ENCODE measurements at places on chromosomes 2 and 18. TPM values are rescaled to one million over a fixed set of nuclear protein-coding genes. Genes with fewer than 3 reads are reported as not detected.

GRCh38 chr2:133733901-133734255 is 165.6 kb upstream of the NCKAP5 start:
- DNase-seq, result no peak

DNA sequence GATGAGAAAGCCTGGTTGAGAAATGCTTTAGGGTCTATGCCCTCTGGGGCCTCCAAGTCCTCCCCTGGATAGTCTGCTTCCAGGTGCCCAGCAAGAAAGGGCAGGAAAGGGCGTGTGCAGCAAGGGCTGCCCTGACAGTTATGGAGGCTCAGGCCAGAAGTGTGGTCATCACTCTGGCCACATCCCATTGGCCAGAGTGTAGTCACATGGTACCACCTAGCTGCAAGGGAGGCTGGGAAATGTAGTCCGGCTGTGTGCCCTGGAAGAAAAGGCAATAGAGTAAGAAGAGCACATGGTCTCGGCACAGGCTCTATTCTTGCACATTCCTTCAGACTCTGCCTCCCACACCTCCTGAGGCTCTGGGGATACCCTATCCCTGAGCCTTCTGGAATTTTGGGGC is 35.7 kb downstream of the ODC1 start:
- DNase-seq, result no peak

- DNase-seq, result no peak
These were observed 455.3 kb downstream of the MEIS1 start for GRCh38 chr2:66890166-66890742.

THSD7B gene
- polyA plus RNA-seq, result 2.0 TPM

DNA sequence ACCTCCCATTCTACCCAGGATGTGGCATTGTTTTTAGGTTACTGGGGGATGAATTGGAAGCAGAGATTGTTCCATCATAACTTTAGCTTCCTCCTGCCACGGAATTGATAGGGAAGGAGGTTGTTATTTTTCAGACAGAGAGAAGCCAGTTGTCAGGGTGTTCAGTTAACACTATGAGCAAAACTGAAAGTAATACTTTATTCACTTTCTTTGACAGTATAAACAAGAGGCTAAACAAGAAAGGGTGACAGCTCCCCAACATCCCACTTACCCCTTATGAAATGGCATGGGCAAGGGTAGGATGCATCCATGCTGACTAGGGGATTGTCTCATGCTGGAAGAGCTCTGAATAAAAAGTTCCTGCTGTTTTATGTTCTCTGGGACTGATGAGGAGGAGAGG is 36.4 kb upstream of the GAREM1 start:
- no peak for DNase-seq

DNA sequence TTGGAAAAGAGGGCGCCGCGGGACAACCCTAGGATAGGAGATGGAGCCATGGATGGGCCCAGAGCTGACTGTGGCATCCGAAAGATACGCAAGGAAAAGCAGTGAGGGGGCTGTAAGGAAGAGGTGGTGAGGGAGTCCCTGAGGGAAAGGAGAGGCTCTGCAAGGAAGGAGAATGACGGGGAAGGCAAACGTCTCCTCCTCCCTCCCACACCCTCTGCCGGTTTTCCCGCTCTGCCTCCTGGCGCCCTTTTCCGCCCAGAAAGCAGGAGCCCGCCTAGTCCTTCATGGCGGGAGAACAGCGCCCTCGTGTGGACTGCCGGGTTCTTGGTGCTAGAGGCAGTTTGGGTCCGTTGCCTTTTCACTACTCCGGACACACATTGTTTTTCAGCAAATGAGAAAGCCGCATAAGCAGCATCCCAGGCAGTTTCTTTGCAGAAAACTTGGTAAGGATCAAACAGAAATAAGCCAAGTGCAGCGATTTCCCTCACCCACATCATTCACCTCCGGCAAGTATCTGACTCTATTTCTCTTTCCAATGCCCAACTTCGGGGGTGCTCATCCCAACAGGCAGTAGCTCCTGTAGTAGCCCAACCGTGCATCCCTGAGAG is 200.4 kb downstream of the INO80D start:
- DNase-seq, result peak; percentile 93

ERICH2 gene
- 3.1 TPM for polyA plus RNA-seq

DNA sequence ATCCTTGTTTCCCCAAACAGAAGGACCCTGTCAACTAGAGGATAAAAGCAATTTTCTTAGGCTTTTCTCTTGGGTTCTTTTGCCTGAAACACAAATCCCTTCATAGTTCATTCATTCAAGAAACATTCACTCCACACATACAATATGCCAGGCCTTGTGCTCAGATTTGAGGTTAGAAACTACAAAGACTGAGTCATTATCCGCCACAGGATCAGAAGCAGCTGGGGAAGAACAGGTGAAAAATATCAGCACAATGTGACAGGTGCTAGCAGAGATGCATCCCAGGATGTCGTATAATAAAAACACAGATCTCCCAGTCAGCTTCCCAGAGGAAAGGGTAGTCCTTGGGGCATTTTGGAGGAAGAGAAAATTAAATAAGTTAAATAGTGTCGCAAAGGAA is 172.4 kb downstream of the LRATD1 start:
- no peak for DNase-seq

KCNE4 gene
- 47.1 TPM for polyA plus RNA-seq

DNA sequence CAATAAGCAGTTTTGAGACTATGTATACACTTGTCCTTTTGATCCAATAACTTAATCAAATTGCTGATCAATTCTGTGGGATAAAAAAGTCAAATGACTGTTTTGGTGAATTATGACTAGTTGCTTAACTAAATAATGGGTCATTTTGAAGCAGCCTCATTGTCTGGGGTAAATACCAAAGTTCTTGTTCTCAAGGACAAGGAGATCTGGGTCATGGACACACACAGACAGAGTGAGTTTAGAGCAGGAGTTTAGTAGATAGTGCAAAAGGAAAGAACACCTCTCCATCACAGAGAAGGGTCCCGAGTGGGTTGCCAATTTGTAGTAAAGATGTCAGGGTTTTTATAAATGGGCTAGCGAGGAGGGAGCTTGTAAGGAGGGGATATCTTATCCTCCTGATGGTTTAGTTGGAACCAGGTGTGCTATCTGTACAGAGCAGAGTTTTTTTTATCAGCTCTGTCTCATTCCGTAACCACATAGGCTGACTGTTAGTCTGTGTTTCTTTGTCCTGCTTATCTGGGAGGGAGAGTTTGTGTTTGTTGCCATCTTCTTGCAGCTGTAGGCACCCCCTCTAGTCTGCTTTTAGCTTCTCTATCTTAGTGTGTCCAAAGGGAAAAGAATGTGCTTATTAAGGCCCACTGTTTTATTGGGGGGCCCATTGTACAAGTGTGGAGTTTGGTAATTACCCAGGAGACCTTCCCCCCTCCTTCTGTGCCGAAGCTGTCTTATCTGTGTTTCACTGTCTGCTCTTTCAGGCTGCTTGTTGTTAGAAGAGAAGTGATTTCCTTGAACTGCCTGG is 48.7 kb upstream of the C1GALT1C1L start:
- peak; percentile 12 for DNase-seq

DNA sequence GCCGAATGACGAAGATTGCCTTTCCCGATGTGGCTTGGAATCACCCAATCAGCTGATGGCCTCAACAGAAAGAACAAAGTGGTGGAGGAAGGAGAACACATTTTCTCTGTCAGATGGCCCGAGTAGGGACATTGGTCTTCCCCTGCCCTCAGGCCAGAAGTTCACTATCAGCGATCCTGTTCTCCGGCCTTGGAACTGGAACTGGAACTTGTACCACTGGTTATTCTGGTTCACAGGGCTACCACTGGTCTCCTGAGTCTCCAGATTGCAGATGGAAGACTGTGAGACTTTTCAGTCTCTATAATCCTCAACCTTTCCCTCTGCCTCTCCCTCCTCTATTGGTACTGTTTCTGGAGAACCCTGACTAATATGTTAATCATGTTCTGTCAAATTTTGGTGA is 180.4 kb downstream of the ANKRD30B start:
- no peak for DNase-seq

IL18RAP gene
- not detected for polyA plus RNA-seq

DNA sequence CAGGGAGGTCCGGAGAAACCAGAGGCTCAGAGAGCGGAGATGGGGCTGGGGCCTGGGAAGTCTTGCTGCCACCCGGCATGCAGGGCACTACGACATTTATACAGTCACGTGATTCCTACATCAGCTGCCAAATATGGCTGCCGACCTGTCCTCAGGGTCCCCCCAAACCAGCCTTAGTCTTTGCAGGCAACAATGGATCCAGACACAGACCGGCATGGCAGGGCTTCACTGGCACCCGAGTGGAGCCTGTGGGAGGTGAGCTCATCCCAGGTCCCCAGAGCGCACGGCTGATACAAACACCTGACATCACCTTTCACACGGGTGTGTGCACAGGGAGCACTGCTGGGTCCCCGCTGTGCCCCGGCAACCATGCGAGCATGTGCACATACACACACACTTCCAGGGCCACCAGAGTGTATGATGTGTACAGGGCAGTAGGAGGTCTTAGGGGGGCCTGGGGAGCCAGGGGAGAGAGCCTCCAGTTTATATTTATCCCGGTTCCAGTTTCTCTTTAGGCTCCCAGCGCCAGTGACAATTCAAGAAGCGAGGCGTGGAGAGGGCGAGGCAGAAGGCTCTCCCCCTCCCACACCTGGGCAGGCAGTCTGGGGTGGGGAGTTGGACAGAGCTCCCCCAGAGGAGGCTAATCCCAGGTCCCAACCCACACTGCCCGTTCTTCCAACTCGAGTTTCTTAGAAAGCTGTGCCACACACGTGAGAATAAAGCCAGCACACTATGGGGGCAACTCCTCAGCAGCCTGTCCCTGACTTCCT is 2.7 kb downstream of the SEMA4C start:
- DNase-seq, result no peak

TUBB8B gene
- 0.47 TPM for polyA plus RNA-seq

DNA sequence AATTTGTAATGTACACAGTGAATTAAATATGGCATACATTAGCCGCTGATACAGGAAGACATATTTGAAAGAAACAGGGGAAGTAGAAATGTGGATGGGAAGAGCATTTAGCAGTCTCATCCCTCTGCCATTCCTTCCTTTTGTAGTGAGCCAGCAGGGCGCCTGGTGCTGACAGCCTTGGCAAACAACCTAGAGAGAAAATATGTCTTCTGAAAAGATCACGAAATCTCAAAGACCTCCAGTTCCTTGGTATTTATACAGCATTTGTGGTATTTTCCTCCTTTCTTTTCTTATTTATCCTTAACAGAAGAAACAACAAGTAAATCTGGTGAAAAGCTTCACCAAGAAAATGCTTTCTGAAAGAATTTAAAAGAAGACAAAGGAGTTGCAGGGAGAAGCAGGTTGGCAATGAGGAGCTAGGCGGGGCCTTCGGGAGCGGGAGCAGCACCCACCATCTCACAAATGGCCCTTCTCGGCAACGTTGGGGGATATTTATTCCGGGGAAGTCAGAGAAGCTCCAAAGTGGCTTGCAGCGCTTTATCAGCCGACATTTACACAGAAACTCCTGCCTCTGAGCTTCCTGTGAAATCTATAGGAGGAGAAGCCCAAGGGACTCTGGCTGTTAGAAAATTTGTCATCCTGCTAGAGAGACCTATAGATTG is 406.1 kb upstream of the NRP2 start:
- no peak for DNase-seq

GRCh38 chr2:7272210-7272609 is 355.0 kb downstream of the RNF144A start:
- no peak for DNase-seq

GRCh38 chr2:68737711-68738110 is 3.1 kb downstream of the ARHGAP25 start:
- DNase-seq, result no peak

DNA sequence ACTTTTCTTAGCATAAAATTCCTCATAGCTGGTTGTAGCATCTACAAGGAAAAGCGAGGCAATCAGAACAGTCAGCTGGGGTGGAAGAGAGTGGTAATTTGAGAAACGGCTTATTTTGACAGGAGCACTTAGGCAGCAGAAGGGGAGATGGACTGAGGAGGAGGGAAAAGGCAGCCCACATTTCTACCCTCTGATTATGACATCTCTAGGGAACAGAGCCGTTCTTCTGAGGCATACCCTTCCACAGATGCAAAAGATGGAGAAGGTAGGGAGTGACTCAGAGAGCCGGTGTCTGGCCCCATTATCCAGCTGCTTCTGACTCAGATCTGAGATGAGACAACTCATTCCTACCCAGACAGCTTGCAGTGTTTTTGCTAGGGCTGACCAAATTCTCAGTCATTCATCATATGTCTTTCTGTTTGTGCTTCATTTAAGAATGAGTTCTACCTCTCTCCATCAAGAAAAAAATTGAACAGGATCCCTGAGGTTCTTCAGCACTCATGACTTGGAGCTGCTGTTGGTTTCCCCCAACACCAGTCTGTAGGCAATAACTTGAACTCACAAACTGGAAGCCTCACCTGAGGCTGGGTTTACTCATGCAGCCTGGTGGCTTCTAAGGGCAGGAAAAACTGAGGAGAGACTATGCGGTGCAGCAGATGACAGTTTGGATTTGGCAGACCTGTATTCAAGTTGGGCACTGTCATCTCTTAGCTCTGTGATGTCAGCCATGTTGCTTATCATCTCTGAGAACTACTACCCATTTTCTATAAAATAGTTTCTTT is 15.9 kb upstream of the SEC11C start:
- peak; percentile 44 for DNase-seq

DNA sequence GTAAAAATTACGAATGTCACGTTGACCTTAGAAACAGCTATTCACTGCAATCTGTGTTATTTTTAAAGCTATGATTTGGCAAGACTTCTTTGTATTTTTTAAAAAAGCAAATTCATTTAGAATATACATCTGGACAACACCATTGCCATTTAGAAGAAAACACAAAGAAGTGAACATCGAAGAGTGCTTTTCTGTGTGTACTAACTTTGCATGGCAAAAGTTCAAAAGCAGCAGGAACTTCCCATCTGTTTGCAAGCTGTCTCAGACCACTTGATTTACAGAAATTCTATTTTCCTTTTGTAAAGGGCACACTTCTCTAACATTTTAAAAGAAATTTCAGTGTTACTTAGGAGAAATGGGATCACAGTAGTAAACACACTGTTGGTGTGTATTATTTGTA is 145.9 kb downstream of the CALCRL start:
- no peak for DNase-seq

BUB1 gene
- polyA plus RNA-seq, result 5.8 TPM

DNA sequence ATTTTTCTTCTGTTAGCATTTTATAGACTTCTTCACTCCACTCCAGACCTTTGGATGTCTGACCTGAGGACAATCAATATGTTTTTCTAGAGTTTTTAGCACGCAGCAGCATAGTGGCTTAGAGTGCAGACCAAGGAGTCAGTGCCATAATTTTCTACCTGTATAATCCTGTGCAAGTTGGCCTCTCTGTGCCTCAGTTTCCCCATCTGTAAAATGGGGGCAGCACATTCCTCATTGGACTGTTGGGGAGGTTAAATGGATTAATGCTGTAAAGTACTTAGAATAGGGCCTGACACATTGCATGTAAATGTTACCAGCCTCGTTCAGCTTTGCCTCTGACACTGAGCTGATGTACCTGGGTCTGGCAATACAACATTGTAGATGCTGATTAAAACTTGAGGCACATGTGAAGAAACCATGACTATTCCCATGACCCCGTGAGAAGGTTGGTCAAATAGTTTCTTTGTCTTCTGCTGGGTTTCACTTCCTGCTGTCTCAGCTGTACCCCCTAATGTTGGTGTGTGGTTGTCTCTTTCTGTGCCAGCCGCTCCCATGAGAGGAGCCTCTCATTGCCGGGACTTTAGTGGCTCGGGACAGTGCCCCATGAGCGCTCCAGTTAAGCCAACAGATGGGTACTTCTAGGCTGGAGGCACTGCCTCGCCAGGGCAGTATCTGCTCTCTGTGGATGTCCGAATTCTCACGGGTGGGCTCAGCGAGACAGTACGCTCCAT is 125.3 kb downstream of the SH3RF3 start:
- no peak for DNase-seq

- peak; percentile 13 for DNase-seq
These were observed 62.0 kb upstream of the WDR75 start for GRCh38 chr2:189379287-189379630.

MCEE gene
- 29.3 TPM for polyA plus RNA-seq

AP1S3 gene
- polyA plus RNA-seq, result 20.5 TPM

C2orf92 gene
- 4.5 TPM for polyA plus RNA-seq

- DNase-seq, result no peak
These were observed 212.3 kb downstream of the BCL2 start for GRCh38 chr18:63107171-63107845.
